ENCODE measurements at places on chromosomes 5 and 9. TPM values are rescaled to one million over a fixed set of nuclear protein-coding genes. Genes with fewer than 3 reads are reported as not detected.

DNA sequence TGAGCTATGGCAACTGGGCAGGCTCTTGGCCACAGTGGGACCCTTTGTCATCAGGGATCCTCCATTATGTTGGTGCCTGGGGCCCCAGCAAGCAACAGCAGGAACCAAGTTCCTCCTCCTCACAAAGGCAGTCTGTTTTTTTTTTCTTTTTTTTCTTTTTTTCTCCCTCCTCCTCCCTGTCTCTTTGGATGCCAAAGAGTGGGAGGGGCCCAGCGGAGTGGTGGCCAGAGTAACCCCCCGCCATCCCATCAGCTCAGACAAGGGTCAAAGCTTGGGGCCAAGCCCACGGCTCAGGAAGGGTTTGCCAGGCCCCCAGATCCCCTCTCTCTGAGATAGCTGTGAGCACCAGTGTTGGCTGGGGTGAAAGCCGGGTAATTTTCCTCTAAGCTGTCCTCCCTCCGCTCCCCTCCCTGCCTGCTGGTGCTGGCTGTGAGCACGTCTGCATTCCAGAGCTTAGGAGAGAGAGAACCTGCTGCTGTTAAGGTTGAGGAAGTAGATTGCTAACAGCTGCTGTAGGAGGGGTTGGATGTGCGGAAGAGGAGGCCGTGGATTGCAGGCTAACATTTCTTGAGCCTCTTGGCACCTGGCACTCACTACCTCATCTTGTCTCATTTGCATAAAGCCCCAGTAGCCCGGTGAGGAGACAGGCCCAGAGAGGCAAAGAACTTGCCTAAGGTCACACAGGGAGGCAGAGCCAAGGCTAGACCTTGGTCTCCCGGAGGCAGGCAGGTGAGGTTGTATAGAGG is 21.2 kb downstream of the GSN start:
- DNase-seq, result no peak

GRCh38 chr9:137487454-137488326 is 28.6 kb upstream of the NSMF start:
- DNase-seq, result no peak

DNA sequence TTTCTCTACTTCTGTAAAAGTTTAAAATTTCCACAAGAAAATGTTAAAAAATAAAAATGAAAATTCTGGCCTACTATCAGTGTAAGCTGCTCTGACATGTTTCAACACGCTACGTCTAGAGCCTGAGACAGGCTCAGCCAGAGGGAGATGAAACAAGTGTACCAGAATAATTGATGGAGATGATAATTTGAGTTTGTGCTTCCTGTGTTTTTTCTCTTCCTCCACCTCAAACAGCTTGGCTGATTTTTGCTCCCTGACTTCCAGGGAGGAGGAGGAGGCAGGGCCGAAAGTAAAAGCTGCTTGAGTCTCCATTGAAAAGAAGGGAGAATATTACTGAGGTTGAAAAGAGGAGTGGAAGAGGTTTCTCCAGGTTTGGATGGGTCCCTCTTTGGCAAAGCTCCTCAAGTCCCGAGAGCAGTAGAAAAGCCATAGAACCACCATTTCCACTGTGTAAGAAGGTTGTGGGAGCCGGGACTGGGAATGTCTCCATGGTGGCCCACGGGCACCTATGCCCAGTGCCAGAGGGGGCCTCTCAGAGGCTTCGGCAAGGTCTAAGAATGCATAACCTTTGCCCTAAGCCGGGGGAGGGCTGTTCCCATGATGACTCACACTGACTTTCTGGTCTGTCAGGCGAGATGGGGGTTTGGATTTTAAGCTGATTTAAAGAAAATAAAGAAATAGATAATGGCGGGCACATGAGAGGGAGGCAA is 95.1 kb downstream of the HRH2 start:
- no peak for DNase-seq

DNA sequence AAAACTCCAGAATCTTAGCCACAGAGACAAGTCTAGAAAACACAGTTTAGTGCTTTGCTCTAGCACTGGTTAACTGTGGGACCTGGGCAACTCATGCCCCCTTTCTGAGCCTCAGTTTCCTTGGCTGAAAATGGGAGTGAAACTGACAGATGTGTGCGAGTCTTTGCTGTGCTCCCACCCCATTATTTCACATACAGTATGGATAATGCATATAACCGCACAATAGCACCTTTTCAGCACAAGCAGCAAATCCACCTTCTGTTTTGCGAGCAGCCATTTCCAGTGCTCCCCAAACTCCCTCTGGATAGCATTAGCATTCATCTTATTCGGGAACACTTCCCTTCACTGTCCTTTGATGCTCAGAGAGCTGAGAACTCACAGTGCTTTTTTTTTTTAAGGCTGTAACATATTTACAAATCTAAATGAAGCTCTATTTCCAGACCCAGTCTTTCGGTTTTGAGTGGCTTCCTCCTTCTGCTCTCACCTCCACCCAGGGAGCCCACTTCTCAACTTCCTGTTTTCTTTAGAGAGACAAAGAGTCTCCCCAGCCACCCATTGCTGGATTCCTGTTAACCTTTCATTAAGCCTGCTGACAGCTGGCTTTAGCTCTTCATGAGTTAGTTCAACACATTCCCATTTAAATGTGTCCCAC is 49.2 kb downstream of the TIMD4 start:
- peak; percentile 38 for DNase-seq

DNA sequence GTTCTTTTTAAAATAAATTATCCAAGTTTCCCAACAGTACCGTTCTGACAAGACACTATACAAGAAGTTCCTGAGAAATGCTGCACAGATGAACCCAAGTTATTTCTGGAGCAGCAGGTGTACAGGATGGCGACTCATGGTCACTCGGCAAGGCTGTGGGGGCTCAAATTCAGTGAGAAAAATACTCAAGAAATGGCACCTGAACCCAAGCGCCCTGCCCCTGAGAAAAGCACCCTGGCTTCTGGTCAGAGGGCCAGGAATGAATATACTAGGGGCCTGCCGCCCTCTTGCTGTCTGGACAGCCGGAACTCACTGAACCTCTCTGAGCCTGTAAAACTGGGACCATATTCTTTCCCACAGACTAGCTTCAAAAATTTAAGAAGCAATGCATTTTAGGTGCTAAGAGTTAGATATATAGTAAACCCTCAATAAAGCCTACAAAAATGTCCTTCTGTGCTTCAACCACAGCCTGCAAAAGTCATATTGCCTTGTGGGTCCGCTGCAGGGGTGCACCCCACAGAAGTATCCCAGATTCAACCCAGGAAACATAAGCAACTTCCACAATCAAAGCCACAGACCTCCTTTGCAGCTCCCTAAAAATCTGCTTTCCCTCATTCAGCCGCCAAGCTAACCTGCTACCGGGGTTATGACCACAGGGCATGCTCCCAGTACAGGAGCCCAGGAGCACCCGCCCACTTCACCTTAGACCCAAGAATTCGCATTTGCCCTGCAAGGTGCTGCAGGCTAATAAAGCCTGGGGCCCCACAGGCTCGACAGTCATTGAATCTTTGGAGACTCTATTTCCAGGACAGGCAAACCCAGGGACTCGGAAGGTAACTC is 1.4 kb downstream of the RAPGEF1 start:
- DNase-seq, result peak; percentile 48

Gene ARID3C
- 0.76 TPM for total RNA-seq

Gene HACD4
- 2.7 TPM for total RNA-seq

Gene S1PR3
- 0.56 TPM for total RNA-seq

Gene SPINK4
- total RNA-seq, result not detected

Measured in activated CD4-positive, alpha-beta T cell treated with anti-CD3 and anti-CD28 coated beads for 36 hours (primary cell).